HepG2 (cell line): ENCODE measurements at places on chromosomes 4 and X. TPM values are rescaled to one million over a fixed set of nuclear protein-coding genes. Genes with fewer than 3 reads are reported as not detected.
A peak's percentile ranks its signal among the peaks of the same experiment; 100 is the strongest.

The STARD8 gene
- 0.02 TPM in 1 of 2 replicates, not detected in the other for total RNA-seq

DNA sequence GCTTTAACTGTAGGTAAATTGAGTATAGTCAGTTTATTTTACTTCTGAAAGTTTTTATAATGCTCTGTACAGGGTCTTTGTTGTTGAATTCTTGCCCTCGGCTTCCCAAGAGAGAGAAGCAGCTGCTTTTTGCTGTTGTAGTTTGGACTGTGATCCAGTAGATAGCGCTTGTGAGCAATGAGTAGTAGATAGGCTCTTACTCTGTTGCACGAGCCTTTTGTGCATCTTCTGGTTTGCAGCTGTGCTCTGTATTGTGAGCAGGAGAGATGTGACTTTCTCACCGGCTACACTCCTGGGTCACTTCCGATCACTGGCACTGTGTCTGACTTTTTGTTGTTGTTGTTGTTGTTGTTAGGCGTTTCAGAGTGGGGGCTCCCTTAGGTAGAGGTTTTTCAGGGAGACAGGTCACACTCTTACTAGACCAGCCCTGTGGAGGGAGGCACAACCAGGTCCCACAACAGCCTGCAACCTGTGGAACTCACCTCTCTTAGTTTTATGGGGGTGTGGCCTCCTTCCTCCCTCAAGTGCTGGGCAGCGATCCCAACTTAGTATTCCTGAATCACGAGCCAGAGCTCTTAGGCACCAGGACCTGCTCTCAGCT, 822.1 kb upstream of the GALNTL6 start:
- DNase-seq, result peak; percentile 23

The VSIG4 gene
- total RNA-seq, result not detected in 2 replicates

DNA sequence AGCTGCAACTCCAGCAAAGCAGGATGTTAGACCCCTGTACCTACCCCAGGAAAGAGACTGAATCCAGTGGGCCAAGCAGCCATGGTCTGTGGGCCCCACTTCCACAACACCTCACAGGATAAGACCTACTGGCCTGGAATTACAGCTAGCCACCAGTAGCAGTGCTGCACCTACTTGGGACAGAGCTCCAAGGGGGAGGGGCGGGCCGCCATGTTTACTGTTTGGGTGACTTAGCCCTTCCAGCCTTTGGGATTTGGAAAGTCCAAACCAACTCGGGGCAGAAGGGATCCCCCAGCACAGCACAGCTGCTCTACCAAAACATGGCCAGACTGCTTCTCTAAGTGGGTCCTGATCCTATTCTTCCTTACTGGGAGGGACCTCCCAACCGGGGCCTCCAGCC, 9.1 kb upstream of the TMSB15B start:
- DNase-seq, result no peak

The SPANXC gene
- total RNA-seq, result not detected in 2 replicates

DNA sequence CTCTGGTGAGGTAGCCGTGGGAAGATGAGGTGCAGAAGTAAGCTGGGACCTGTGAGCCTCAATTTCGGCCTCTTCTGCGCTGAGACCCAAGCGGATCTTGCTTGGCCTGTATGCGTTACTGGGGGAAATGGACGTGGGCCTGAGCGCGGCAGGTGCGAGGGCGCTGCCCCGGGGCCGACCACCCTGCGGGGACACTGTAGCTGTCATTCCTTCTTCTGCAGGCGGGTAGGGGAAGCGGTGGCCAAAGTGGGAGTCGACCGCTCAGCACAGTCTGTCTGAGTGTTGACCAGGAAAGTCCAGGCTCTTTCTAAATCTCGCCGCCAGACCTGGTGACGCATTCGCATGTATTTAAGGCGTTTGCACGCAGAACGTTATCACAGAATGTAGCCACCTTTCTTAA, 3.3 kb upstream of the LRAT start:
- no peak for DNase-seq

The F8A3 gene
- total RNA-seq, result 0.24 TPM in 1 of 2 replicates, not detected in the other

- no peak for DNase-seq
Measured at GRCh38 chr4:38223306-38223705, 263.1 kb downstream of the PTTG2 start.

- peak; percentile 7 for DNase-seq
Measured at GRCh38 chr4:153341575-153342090, 2.9 kb upstream of the MND1 start.

- DNase-seq, result no peak
Measured at GRCh38 chrX:109299091-109299490, 182.8 kb downstream of the GUCY2F start.

The FRG2 gene
- total RNA-seq, result not detected in 2 replicates

The SMIM31 gene
- not detected in 2 replicates for total RNA-seq

- no peak for DNase-seq
Measured at GRCh38 chrX:15524417-15524816, 23.8 kb downstream of the BMX start.

GRCh38 chrX:46840946-46841345, 4.1 kb downstream of the RP2 start:
- DNase-seq, result no peak

GRCh38 chr4:190019023-190019858, 7.8 kb downstream of the FRG2 start:
- DNase-seq, result no peak

GRCh38 chrX:47178337-47178736, 15.3 kb upstream of the UBA1 start:
- DNase-seq, result no peak

DNA sequence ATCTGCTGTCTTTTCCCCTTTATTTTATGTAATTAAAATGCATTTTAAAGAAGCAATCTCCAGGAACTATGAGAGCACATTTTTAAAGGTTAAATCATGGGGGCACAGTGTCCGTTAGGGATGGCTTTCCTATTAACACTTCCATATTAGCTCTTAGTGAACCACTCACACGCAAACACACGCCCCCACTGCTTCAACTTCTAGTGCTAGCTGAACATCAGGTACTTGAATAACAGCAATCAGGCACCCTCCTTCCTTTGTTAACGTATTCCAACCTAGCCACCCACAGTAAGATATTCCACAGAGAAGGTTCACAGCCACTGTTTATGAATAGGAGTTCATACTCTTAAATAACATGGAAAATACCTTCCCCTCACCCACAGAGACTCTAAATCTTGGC, 9.3 kb downstream of the TMEM255A start:
- DNase-seq, result no peak

- DNase-seq, result no peak
Measured at GRCh38 chr4:41878170-41878969, 56.9 kb upstream of the TMEM33 start.

DNA sequence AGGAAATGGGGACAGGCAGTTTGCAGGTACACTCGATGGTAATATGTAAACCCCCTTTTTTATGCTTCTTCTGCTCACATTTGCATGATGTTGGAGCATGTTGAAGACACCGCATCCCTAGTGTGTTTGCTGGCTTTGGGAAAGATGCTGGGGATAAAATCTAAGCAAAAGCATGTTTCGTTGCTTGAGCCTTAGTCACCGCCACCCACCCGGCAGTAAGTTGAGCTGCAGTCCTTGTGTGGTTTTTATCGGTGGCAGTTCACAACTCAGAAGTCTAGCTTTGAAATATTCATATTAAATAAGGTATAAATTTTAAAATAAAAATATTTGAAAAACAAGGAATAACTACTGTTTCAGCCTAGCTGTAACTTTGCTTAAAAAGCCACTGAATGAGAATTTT, 21.7 kb upstream of the MND1 start:
- no peak for DNase-seq

GRCh38 chr4:57124145-57124544, 14.0 kb upstream of the IGFBP7 start:
- DNase-seq, result no peak

The ATP1B4 gene
- not detected in 2 replicates for total RNA-seq

DNA sequence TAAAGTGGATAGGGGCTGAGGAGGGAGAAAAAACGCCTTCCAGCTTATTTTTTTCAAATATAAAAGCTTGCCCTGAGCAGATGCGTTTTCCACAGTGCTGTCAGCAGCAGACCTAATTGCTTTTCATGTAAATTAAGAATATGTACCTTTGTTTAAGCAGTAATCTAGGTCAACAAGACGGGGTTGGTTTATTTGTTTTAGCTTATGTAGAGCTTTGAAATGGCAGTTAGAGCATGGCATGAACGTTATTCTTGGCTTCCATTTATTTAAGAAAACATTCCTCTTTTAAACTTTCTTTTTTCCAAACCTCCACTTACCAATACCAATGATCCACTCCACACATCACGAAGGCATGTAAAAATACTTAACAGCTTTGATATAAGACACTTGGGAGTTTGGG, 220.3 kb upstream of the TENM3 start:
- no peak for DNase-seq

The GSX2 gene
- not detected in 2 replicates for total RNA-seq
